Daoy (cell line): ENCODE measurements at places on chromosomes 6 and 20. TPM values are rescaled to one million over a fixed set of nuclear protein-coding genes. Genes with fewer than 3 reads are reported as not detected.

GRCh38 chr6:149941583-149942460, at the start of gene ULBP2:
Gene ULBP2 (plus strand): TSS chr6:149942014. CDS start chr6:149942073, 59 bp downstream.
- DNase-seq, result peak; percentile 99

DNA sequence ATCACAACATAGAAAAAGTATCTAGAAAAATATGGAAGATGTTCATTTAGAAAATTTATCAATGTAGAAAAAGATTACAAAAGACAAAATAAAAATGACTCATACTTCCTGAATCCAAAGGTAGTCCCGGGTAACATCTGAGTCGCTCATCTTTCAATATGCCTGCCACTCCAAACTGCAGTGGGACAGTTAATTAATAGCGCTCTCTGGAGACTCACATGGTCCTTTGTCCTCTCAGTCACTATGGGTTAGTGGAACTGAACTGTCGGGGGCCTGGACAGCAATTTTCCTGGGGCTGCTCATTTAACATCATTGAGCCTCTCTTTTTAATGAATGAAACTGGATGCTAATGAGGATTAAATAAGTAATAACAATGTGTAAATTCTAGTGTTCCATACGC, 103.4 kb downstream of the MAP3K4 start:
- no peak for DNase-seq

The PDE10A gene
- total RNA-seq, result 6.7 and 6.8 TPM in 2 replicates

GRCh38 chr6:56671651-56672461, 29.2 kb upstream of the DST start:
- no peak for DNase-seq

- no peak for DNase-seq
These were observed 54.6 kb upstream of the FNDC1 start for GRCh38 chr6:159114569-159114968.

DNA sequence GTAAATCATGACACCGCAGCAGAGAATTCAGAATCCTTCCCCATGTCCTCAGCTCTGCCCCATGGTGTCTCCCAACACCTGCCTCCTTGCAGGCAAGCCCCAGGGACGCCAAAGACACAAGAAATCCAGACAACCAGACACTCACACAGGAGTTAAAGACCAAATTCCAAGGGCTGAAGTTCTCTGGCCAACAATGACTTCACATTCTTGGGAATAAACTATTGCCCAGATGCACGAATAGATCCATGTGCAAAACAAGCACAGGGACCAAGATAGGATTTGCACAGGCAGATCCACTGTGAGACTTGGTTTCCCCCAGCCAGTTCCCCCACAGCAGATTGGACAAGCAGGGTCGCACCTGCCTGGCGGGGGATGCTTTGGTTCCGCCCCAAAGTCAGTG, 246.7 kb downstream of the SOD2 start:
- no peak for DNase-seq
